Muscle of arm (tissue), 14 donors: ENCODE measurements at places on chromosomes 16 and 17.

- DNase-seq: peak; percentile 77
These were observed 145.6 kb upstream of the RCVRN start for GRCh38 chr17:10050597-10051101.

- no peak for DNase-seq
These were observed 209.1 kb downstream of the IRF8 start for GRCh38 chr16:86108062-86108461.

DNA sequence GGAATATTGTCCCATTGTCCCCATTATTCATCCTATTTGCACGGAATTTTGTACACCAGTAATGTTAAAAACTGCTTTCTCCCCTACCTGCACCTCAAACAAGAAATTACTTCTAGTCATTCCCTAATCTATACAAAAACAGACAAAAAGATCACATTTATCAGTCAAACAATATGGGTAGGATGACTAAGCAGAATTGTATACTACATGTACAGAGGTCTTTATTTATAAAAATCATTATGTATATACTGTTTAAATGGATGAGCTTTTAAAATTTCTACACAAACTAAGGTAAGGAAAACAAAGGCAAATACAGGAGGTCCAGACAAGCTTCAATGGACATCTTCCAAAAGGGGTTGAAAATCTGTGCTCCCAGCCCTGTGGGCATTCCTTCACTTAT, 137.7 kb downstream of the CEP112 start:
- no peak for DNase-seq

DNA sequence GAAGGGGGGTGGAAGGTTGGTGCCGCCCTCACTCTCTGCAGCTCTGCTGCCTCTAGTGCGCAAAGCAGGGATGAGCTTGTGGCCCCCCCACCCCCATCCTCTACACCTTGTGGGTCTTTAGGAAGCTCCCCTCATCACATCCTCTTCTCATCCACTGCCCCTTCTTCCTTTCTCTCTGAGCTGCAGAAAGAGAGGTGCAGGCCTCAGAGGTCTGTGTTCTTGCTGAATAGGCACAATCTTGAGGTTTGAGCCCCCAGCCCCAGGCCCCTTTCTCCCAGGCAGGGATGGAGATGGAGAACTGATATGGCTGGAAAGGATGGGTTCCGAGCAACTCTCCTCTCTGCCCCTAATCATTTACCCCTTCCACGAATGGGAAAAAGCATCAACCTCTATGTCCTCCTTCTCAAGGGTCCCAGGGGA, 2.6 kb downstream of the CACNA1G start:
- no peak for DNase-seq

DNA sequence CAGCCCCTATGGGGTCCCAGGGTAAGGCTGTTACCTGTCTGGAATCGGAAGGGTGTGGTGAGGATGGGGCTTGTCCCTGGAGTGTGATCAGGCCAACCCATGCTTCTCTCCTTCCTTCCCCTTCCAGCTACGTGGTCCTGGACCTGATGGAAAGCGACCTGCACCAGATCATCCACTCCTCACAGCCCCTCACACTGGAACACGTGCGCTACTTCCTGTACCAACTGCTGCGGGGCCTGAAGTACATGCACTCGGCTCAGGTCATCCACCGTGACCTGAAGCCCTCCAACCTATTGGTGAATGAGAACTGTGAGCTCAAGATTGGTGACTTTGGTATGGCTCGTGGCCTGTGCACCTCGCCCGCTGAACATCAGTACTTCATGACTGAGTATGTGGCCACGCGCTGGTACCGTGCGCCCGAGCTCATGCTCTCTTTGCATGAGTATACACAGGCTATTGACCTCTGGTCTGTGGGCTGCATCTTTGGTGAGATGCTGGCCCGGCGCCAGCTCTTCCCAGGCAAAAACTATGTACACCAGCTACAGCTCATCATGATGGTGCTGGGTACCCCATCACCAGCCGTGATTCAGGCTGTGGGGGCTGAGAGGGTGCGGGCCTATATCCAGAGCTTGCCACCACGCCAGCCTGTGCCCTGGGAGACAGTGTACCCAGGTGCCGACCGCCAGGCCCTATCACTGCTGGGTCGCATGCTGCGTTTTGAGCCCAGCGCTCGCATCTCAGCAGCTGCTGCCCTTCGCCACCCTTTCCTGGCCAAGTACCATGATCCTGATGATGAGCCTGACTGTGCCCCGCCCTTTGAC, 2.4 kb downstream of the MAPK7 start:
- no peak for DNase-seq

GRCh38 chr17:50871898-50872297, 5.7 kb upstream of the TOB1 start:
- no peak for DNase-seq

DNA sequence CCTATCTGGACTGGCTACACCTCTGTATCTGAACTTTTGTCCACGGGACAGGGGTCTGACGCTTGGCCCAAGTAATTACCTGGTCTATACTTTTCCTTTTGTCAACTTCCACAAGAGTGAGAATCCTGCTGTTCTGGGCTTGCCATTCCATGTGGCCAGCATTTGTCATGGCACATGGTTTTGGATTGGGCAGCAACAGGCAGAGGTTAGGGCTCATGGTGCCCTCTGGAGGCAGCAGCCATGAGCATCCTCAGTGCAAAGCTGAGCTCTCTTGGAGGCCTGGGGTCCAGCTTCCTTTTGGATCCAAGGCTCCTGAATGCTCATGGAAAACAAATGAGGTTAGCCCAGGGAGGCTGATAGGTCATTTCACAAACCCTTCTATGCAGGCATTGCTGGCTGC, 7.5 kb upstream of the EDC4 start:
- no peak for DNase-seq

DNA sequence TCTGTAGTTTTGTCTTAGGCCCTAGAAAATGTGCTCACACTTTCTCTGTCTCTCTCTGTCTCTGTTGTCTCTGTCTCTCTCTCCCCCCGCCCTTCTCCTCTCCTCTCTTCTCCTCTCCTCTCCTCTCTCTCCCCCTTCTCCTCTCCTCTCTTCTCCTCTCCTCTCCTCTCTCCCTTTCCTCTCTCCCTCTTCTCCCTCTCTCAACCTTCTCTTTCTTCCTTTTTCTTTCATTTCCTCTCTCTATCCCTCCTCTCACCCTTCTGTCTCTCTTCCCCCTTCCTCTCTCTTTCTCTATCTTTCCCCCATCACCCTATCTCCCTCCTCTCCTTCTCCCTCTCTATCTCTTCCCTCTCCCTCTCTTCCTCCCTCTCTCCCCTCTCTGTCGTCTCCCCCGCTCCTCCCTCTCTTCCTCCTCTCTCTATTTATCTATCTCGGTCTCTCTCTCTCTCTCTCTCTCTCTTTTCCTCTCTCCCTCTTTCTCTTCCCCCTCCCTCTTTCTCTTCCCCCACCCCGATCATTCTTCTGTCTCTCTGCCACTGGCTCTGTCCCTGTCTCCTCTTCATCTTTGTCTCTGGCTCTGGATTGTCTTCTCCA, 107.2 kb upstream of the C16orf82 start:
- DNase-seq: no peak

GRCh38 chr17:42363767-42364585, 24.3 kb downstream of the STAT3 start:
- no peak for DNase-seq

DNA sequence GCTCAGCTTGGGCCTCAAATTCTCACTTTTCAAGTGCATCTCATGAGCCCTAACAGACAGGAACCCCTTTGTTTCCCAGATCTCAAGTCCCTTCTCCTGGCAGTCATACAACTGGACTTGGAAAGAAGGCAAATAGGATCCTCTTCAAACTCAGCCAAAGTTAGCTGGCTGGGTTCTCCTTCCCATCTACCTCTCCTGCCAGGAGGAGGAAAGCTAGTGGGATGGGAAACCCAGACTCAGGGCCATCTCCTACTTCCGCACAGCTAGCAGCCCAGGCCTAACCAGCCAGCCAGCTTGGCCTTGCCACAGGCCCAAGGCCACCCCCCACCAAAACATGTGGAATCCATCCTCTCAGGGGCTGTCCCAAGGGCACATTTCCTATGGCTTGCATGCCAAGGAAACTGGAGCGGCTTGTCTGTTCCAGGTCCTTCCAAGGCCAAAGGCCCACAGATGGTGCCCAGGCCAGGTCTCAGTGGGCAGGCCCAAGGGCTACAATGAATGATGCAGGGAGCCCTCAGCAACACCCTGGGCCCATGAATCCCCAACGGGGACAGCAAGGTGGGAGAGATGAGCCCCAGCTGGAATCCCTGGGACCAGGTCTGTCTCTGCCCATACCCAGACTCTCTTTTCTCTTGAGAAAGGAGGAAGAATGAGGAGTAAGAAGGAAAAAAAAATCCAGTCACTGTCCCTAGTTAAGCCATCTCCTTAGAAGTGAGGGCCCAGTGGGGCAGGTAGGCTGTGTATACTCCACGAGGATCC, 1.7 kb downstream of the SMARCD2 start:
- no peak for DNase-seq

DNA sequence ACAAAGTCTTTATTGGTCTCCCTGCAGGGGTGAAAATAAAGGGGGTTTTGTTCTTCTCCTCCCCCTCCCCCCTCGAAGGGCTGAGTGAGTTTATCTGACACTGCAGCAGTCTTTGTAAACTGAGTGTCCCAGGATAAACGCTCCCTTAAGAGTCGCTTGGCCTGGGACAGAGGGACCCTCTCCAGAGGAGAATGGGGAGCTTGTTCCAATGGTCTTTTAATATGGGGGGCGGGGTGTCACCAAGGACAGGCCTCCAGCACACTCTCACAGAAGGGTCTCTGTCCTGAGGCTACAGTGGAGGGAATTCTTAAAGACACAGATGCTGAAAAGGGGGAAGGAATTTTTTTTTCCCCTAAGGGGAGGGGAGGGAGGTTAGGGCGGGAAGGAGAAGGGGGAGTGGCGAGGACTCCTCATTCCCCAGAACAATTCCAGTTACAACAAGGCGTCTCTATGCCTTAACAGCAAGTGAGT, 455.5 kb downstream of the SOX9 start:
- DNase-seq: no peak

GRCh38 chr16:66001432-66001831, 365.1 kb upstream of the CDH5 start:
- no peak for DNase-seq

- no peak for DNase-seq
These were observed 49.3 kb upstream of the JPH3 start for GRCh38 chr16:87552772-87553573.

GRCh38 chr16:85206472-85207356, 94.4 kb upstream of the CIBAR2 start:
- DNase-seq: no peak

DNA sequence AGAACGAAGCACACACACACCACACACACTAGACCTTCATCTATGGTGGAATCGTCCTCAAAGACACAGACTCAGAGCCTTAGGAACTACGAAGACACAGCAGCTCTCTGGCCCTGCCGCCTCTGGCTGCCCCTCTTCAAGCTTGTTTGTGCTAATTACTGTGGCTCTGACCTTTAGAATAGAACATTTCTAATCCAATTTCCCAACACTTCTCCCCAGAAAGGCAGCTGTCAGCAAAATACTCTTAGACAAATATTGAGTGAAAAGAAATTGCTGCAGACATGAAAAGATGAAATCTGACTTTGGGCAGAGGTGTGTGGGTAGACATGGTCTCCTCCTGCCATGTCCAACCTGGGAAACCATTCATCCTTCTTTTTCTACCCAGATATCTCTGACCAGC, 152.0 kb upstream of the DNAH9 start:
- DNase-seq: no peak
